ENCODE measurements at places on chromosomes 1 and 21.

DNA sequence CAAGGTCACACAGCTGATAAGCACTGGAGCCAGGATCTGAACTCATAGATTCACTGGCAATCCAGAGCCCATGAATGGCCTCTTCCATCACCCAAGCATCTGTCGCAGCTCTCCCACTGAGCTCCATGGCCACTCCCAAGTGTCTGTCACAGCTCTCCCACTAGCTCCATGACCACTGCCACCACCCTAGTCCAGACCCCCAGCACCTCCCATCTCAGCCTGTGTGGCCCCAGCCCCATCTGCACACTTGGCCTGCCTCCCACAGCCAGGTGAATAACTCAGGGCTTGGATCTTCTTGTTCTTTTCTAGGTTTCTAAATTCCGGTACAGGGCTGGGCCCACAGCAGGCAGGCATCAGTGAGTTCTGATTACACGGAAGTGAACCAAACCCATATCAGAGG is 76.0 kb downstream of the GLIS1 start:
- DNase-seq: no peak

GRCh38 chr21:26795866-26796329 is 49.3 kb downstream of the ADAMTS1 start:
- no peak for DNase-seq

DNA sequence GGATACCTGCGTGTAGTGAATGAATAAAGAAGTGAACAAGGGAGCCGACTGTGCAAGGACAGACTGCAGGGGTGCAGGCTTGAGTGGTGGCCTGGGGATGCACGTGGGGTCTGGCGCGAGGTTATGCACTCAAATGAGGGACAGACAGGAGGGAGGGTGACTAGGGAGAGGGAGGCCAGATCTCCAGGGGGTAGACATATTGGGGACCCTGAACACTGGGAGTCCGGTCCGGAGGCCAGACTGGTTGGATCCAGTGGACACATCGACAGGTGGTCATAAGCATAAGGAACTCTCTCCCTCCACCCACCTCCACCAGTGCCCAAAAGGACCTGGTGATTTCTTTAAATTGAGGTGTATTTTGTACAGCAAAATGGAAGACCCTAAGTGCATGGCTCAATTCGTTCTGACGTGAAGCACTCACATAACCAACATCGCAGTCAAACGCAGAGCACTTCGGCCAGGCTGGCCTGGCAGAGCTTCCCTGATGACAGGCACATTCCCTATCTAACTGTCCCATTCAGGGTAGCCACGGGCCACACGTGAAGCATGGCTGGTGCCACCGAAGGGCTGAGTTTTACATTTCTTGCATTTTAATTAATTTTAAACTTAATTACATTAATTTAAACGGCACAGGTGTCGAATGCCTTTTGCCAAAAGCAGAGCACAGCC is 14.0 kb downstream of the WNT3A start:
- DNase-seq: no peak

GRCh38 chr21:31599013-31599412 is 60.5 kb upstream of the SOD1 start:
- no peak for DNase-seq
